Brain (organoid and tissue), 16 donors: ENCODE measurements at places on chromosomes 11 and 22.

DNA sequence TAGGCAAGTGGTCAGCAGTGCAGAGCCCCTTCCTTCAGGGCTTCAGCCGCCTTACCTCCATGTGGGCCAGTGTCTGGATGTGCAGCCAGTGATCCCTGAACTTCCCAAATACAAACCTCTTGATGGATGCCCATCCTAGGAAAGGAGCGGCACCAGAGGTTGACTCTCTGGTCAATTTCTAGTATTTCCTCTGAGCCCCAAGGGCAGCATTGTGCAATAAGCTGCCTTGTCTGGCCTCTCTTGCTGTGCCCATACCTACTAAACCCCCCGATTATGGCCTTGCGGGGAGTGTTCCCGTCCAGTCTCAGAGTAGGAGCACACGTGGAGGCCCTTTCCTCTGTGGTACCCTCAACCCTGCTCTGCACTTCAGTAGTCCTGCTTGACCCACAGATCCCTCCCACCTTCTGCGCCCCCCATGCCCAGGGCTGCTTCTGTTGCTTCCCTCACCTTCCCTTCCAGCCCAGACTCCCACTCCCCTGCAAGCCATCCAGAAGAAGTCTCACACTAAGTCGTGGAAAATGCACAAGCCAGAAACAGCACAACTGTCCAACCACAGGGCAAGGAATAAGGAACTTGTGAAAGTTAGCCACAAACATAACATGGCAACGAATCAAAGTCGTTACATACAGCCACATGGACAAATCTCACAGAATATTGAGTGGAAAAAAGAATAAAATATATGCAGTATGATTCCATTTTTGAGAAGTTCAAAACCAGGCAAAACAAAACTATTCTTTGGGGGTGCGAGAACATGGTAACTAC is 39.6 kb upstream of the HORMAD2 start:
- no peak for DNase-seq

GRCh38 chr11:28833670-28834069 is 725.5 kb downstream of the METTL15 start:
- no peak for DNase-seq

DNA sequence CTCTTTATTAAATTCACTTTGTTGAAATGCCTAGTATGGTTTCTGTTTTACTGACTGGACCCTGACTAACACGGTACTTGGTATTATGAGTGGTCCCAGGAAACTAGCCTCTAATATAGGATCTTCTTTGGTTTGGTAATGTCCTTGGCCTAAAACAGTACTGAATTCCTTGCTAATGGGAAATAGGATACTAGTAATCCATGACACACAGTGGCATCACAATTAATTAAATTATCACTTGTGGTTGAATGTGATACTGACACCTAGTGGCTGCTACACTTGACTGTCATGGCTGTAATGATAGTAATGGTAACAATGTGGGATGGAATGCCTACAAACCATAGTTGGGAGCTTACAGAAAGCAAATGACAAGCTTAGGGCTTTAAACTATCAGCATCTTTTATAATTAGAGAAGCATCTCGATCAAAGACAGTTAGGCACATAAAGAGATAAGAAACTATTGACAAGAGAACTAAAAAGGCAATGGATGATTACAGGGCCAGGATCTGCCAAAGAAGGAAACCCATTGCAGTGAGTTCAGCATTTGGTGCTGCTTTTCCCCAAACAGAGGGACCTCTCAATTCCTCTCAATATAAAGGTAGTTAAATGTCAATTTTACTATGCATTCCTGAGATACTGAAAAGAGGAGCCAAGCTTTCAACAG is 8.6 kb downstream of the DNHD1 start:
- DNase-seq, result peak; percentile 78

GRCh38 chr11:131668500-131669400 is 298.3 kb downstream of the NTM start:
- no peak for DNase-seq

- DNase-seq, result no peak
These were observed 2.2 kb upstream of the OR51E2 start for GRCh38 chr11:4699697-4700435.

DNA sequence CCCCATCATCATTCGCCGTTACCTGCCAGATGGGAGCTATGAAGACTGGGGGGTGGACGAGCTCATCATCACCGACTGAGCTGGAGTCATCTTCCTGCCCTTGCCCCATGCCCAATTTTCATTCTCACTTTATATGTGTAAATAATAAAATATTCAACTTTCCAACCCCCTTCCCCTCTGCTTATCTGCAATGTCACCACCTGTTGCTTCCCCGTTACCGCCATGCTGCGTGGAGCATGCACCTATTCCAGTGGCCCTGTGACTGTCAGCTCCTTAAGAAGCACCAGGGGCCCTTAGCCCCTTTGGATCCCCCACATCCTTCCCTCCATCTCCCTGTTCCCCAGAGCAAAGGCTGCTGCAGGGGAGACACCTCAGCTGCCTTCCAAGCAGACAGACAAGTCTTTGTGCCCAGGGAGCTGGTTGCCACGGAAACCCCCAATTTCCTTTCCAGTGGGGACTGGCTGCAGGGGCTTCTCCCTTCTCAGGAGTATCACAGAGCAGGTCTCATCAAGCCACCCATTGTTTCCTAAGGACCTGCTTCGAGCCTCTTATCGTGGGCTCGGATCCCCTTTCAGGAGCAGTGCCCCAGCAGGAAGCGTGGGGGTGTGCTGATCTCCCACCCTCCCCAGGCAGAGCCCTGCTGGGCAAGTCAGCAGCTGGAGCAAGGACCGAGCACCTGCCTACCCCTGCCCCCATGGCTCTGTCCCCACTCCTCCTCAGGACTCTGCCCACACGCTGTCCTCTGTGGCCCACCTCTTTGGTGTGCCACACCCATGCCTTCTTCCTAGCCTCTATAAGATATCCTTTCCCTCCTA is 14.3 kb downstream of the POLR2F start:
- no peak for DNase-seq

DNA sequence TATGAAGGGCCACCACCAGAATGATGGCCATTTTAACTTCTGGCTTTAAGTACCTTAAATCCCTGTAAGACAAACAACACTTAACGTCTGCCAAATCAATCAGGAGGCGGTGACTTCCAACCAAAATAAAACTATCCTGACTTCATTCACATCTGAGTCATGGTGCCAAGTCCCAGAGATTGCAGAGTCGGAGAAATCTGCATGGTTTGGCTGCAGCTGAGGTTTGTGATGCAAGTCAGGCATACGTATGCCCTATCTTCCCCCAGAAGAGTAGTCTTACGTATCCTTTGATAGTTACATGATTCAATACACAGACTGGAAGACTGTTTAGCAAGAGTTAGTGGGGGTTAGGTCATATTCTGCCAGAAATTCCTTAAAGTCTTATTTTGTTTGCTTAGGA is 1.7 kb upstream of the GAB2 start:
- no peak for DNase-seq

- no peak for DNase-seq
These were observed 26.8 kb upstream of the BARX2 start for GRCh38 chr11:129348813-129349212.

GRCh38 chr22:18060646-18061620 is 16.9 kb upstream of the PEX26 start:
- DNase-seq, result no peak

DNA sequence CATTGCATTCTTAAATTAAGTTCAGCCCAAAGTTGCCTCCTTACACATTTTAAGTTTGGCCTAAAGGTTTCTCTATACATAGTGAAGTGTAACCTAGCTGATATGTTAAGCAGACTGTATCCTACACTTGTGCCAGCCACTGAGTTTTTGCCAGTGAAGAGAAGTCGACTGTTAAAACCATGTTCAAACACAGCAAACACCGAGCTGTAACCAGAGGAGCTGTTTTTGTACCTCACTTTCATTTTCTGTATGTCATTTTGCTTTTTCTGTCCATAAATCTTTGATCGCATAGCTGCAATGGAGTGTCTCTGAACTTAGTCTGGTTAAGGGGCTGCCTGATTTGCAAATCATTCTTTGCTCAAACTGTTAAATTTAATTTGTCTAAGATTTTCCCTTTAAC is 403.7 kb downstream of the LUZP2 start:
- no peak for DNase-seq
